ENCODE measurements at places on chromosomes 3 and 15.

DNA sequence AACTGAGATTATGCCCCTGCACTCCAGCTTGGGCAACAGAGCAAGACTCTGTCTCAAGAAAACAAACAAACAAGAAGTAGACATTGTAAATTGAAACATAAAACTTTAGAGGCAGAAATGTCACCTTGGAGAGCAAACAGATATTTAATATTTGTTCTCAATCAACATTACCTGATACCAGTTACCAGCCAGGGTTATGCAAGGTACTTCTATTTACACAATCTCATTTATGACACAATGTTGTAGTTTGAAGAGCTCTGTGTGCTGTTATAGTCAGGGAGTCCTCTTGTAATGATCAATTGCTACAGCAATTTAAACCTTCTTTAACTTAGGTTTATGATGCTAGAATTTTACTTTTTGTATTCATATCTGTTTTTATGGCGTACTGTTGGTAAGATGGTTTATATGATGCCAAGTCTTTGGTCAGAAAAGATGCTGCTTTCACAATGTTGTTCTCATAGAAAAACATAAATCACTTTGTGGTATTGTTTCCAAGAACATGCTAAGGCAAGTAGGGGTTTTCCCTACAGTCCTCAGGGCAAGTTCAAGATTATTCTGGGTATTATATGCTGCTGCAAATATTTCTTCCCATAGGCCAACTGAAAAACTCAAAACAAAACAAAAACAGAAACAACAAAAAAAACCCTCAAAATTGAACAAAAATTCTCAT, 173.5 kb downstream of the TNIK start:
- no peak for DNase-seq

GRCh38 chr3:14453876-14454638, 51.7 kb downstream of the SLC6A6 start:
- no peak for DNase-seq

- no peak for DNase-seq
Observed at GRCh38 chr15:69540622-69541021, 88.0 kb downstream of the RPLP1 start.

DNA sequence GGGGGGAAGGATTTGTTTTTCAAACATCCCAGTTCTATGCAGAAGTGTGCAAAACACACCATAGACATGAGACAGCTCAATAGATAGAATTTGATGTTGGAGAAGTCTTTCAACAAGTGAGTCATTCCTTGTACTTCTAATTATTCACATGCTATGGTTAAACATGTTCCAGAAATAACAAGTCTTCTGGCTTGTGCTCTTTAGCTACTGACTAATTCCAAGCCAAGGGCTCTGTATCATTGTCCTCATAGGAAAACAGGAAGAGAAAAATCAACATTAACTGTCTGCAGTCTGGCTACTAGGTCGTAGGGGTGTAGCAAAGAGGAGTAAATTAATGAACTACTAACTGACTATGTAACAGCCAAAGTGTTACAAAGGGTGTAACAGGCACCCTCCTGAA, 25.8 kb downstream of the LDHAL6B start:
- DNase-seq: peak; percentile 93

DNA sequence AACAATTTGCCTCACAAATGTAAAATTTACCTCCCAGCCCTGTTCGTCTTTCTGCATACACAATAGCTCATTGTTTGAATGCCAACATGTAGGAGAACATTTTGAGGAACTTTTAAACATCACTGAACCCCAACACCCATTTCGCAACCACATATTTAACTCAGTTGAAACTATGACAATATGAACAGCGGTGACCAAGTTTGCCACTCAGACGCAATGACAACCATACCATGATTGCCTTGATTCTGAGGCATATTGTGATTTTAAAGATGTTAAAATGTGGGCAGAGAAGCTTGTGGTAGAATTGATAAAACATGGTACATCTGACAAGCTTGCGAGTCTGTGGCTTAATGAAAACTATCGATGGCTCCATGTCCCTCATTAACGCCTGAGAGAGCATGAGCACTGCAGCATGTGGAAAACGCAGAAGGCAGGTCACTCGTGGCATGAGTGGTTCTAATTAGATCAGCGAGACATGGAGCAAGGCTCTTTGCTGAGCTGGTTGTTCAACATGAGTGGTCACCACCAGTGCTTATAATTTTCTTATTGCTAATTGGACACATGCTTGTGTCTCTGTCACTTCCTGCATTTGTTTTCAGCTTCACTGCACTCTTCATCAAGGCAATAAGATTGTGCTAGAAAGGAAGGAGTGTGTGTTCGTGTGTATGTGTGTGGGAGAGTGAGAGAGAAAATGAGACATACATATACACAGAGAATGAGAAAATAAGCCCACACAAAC, 116.8 kb downstream of the CHST2 start:
- no peak for DNase-seq

GRCh38 chr15:34182942-34183341, 27.0 kb downstream of the KATNBL1 start:
- DNase-seq: no peak

GRCh38 chr3:115804713-115805119, 181.4 kb downstream of the GAP43 start:
- peak; percentile 92 for DNase-seq

GRCh38 chr15:51869060-51869421, 39.6 kb downstream of the TMOD3 start:
- DNase-seq: peak; percentile 91

- no peak for DNase-seq
Observed at GRCh38 chr3:51646091-51646490, 25.0 kb upstream of the TEX264 start.

DNA sequence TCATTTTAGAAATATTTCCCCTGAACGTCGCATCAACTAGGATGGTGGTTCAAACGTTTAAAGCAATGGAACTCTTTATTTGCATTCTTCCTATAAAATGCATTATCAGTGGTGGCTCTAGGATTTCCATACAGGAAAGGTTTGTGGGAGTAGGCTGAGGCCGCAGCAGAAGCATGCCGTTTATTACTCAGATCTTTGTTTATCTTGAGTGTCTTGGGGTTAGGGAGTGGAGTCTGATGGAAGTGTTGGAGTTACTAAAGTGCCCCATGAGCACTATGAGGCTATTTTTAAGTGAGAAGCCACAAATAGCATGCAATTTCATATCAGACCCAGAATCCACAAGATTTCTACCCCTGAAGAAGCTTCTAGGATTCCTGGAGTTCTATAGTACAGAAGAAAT, 26.2 kb downstream of the ATOSA start:
- DNase-seq: peak; percentile 79

DNA sequence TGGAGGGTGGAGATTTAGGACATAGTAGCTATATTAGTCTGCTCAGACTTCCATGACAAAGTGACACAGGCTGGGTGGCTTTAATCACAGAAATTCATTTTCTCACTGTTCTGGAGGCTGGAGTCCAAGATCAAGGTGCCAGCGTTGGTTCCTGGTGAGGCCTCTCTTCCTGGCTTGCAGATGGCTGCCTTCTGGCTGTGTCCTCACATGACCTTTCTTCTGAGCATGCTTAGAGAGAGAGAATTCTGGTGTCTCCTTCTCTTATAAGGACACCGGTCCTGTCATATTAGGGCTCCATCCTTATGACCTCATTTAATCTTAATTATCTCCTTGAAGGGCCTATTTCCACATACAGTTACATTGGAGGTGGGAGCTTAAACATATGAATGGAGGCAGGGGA, 14.9 kb upstream of the SHC4 start:
- DNase-seq: no peak

DNA sequence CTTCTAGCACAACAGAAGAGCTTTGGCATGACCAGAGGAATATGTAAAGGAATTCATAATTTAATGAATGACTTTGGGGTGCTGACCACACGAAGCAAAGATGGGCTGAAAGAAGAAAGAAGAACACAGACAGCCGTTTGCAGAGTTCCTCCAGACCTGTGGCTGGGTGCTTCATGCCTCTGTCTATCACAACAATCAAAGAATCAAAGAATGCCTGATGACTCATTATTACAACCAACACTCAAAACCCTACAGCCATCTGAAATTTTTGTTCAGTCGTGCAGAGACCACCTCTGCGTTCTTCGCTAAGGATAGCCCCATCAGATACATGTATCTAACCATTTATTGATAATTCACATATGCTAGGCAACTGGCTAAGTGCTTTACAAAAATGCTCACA, 129.0 kb upstream of the PRICKLE2 start:
- peak; percentile 58 for DNase-seq

DNA sequence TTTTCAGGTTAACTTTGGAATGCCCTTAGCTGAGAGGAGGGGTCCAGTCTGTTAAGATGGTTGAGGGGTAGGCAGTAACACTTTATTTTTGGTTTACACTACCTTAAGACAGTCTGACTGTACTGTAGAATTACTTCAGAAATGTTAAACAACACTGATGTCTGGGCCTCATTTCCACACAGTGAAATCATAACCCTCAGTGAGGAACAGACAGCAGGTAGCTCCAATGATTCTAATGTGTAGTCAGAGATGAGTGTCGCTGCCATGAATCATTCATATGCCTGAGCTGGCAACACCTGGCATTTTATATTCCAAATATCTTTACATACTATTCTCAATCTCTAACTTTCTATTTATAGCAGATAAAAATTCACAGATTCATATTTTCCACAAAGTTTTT, 37.3 kb upstream of the POU1F1 start:
- no peak for DNase-seq

GRCh38 chr3:158660711-158661110, 11.7 kb downstream of the LXN start:
- no peak for DNase-seq

- no peak for DNase-seq
Observed at GRCh38 chr3:159741281-159741680, 247.4 kb upstream of the IL12A start.

DNA sequence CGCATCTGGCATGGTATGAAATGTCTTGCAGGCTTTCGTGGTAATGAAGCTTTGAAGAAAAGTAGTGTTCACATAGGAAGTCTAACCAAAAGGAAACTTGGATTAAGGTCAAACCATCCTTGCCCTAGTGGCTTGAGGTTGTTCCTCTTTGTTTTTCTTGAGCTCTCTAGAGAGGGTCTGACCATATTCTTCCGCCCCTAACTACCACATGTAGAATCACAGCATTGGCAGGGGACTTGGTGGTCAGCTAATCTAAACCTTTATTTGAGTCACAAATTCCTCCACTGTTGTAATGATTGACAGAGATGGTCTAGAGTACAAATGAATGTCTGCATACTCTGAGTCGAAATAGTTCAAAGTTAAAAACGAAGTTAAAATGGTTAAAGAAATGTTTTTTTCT, 39.1 kb upstream of the PHLDB2 start:
- DNase-seq: no peak

DNA sequence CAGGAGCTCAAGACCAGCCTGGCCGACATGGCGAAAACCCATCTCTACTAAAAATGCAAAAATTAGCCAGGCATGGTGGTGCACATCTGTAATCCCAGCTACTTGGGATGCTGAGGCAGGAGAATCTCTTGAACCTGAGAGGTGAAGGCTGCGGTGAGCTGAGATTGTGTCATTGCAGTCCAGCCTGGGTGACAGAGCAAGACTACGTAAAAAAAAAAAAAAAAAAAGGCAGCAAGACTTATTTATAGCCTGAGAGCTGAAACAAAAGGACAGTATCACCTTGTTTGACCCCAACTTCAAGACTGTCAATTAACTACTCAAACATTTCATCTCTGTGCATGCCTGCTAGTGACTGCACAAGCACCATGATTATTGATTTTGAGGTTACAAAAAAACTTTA, 478.9 kb upstream of the GBE1 start:
- no peak for DNase-seq

- no peak for DNase-seq
Observed at GRCh38 chr3:176755552-176755951, 441.7 kb downstream of the TBL1XR1 start.

DNA sequence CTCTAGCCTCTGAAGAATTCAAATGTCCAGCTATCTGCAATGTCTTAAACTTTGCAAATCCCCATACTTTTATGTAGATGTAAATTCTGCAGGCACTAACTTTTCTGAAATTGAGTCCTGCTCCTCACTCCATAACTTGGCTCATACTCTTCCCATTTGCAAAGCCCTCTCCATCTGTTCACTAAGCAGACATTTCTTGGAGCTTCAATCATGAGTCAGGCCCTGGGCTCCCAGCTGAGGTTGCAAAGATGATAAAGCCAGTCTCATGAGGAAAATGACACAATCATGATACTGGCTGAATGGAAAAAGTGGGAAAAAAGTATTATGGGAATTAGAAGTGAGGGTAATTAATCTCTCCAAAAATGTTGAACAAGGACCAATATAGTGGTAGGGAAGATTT, 507.6 kb downstream of the NR2F2 start:
- no peak for DNase-seq

- DNase-seq: peak; percentile 78
Observed at GRCh38 chr3:36700537-36701248, 63.7 kb downstream of the DCLK3 start.

DNA sequence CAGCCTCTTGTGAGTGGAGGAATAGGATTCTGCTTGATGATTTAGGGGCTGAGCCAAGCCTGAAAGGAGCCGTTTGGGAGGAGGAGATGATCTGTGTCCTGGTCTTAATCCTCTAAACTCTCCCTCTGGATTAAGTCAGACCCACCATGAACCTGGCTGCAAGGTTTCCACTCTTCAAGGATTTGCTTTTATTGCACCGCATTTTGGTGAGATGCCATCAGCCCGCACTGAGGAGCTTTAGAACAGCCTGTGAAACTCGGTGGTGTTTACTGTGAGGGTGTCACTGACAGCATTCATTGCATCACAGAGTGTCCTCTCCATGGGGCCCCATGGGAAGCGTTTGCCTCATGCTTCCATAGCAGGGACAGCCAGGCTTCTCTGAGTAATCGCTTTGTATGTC, 59.2 kb downstream of the EPHB1 start:
- DNase-seq: no peak

DNA sequence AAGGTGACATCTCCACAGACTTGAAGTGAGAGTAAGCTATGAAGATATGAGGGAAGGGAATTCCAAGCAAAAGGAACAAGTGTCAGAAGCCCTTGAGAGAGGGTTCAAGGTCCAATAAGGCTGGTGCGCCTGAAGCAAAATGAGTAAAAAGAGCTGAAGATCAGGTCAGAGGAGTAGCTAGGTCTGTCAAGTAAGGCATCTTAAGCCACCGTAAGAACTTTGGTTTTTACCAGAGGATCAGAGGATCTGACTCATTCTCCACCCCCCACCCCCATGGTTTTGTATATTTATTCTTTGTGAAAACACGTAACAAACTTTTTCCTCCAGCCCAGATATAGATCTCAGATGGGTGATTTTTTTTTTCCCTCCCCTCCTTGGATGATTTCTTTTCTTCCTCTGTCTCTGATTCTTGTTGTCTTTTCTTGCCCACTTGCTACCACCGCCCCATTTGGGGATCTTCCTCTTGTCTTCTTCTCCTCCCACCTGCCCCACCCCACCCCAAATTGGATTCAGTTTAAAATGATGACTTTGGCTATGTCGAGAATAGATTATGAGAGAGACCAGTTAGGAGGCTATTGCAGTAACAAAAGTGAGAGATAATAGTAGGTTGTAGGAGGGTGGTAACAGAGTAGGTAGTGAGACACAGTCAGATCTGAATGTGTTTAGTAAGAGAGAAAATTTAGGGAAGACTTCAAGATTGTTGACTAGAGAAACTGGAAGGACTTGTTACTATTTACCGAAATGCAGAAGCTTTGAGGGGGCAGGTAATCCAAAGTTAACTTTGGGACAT, 6.1 kb downstream of the TRMT10C start:
- DNase-seq: peak; percentile 22

- no peak for DNase-seq
Observed at GRCh38 chr15:53457479-53457878, 302.0 kb downstream of the WDR72 start.
